ENCODE measurements at places on chromosomes 16 and 17.
A peak's percentile ranks its signal among the peaks of the same experiment; 100 is the strongest.

- DNase-seq = no peak
Observed at GRCh38 chr17:32227910-32228309, 37.7 kb upstream of the RHBDL3 start.

GRCh38 chr16:64997121-64997520 lies 124.7 kb downstream of the CDH11 start:
- no peak for DNase-seq

- no peak for DNase-seq
Observed at GRCh38 chr17:36545077-36545464, 352 bp downstream of the GGNBP2 start.

- DNase-seq = no peak
Observed at GRCh38 chr17:49343273-49343672, 18.8 kb downstream of the ZNF652 start.

DNA sequence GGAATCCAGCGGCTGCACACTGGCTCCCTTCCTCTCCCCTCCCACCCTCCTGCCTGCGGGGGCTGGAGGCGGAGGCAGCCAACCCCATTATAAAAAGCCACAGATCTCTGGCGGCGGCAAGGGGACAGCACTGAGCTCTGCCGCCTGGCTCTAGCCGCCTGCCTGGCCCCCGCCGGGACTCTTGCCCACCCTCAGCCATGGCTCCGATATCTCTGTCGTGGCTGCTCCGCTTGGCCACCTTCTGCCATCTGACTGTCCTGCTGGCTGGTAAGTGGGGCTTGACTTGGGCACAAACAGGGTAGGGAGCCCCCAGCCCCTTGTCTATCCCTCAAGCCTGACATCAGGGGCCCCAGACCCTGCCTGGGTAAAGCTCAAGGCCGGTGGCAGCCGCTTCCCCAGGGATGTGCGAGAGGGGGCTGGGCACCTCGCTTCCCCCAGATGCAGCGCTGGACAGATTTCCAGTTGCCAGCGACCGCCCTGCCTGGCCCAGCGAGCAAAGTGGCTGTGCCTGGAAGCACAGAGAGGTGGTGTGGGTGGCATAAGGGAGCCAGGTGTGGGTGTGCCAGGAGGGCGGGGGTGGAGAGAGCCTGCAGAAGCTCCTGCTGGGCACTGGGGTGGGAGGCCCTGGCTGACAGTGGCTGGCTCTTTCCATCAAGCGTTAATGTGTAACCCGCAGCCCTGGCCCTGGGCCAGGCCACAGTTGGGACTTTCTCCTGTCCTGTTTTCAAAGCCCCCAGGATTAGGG lies at the start of gene CX3CL1:
TSS of gene CX3CL1 (plus strand) at position 119 of the 745 bp plus-strand sequence. CDS start at position 198, 79 bp downstream.
- peak; percentile 43 for DNase-seq

DNA sequence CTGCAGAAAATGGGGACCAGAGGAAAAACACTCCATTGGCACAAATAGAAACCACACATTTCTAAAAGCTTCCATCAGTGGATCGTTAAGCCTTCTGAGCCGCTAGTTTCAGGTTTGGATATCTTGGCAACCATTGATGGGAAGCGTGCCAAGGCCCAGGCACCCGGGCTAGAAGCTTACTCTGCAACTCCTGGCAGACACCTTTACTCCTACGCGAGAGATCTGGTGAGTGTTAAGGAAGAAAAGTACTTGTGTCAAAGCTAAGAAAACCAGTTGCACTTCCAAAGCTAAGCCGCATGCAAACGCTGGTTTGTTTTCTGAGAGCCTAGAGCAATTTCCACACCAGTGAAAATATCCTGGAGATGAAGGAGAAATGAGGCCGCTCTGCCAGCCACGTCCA lies 472.4 kb downstream of the PMP22 start:
- no peak for DNase-seq
